ENCODE measurements at places on chromosomes 2 and 18.

- DNase-seq, result no peak
Measured at GRCh38 chr2:239751679-239752355, 273.3 kb downstream of the NDUFA10 start.

DNA sequence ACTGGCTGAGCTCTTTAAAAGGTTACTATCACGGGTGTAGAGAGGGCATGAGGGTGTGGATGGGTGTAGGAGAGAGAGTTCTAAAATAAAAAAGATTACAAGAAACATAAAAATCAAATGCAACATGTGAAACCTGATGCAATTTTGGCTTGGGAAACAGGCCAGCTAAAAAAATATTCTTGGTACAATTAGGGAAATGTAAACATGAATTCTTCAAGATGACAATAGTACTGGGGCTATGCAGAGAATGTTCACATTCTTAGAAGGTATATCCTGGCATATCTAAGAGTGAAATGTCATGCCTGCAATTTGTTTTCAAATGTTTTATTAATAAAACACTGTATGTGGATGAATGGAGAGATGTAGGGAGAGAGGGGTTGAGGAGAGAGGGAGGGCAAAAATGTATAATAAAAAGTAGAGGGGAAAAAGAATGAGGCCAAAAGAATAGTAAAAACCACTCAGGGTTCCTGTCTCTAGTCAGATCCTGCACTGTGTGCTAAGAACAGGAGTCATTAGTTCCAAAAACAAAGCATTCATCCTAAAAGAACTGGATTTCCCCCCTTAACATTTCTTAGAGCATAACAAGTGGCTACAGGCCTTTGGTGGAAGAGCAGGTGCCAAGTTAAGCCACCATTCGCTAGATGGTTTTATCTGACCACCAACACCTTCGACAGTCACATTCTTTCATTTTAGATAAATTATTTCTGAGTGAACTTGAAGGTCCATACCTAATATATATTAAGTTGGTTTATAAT, 77.3 kb downstream of the LPIN2 start:
- DNase-seq, result no peak

DNA sequence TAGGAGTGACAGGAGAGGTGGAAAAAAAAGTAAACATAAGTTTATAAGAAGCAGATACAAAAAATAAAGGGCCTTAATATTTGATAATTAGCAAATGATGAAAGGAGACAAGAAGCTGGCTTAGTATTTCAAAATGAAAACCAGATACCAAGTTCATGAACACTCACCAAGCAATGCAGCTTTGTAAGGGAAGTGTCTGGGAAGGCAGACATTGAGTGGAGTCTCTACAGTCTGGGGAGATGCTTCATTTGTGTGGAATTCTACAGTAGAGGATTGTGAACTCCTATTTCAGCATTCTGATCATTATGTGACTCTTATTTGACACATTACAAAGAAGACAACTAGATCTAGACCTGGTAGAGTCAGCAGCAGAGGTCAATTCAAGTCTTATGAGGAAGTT, 1072.7 kb downstream of the DSC3 start:
- no peak for DNase-seq

DNA sequence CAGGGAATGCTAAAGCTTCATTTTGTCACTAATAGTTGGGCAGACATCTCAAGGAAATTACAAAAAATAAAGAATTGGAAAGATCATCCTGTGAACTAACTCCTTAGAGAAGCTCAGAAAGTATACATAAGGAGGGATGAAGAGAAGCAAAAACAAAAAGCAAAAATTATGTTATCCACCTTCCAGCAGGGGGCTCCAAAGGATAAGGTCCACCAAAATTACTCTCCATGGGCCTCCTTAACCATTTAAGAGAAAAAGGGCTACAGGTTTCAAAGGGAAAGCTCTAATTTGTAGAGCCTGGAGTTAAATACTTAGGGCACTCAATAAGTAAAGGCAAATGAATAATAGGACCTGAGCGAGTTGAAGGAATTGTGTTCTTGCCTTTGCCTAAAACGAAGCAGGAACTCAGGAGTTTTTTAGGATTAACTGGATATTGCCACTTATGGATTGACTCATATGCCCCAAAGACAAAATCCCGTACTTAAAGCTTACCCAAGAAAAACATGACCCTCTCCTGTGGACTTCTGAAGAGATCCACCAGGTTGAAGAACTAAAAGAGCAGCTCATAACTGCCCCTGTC, 1167.9 kb downstream of the DSC3 start:
- no peak for DNase-seq

DNA sequence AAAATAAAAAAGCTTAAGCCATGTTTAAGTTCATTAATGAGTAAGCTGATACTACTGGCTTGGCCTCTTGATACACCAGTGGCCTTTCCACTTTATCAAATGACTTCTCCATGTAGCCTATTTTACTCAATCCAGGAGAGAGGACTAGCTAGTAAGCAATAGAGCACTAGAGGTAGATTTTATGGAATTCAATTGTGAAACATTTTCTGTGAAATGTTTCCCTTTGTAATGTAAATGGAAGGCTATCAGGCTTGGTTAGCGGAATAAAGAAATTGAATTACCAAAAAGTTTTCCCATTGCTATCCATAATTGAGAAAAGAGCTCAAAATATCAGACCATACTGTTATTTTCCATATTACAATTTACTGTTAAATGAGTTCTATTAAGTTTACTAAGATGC, 515.4 kb upstream of the CDH2 start:
- DNase-seq, result no peak

DNA sequence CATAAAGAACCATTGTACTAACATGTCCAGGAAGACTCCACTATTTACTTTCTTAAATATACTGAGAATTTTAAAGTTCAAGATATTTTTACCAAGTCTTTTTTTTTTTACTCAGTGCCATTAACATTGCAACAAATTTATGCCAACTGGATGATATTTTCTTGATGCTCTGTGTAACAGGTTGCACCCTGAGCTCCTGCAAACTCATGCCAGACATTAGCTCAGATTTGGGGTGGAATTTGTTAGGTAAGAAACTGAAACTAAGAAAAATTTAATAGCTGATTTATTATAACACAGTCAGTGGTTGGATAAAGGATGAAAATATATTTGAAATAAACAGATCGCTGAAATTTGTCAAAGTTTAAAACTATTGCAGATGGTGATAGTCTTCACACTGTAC, 228.6 kb upstream of the SPHKAP start:
- DNase-seq, result no peak

GRCh38 chr18:52617931-52618330, 277.9 kb downstream of the DCC start:
- no peak for DNase-seq

- no peak for DNase-seq
Measured at GRCh38 chr2:166361351-166362153, 14.2 kb downstream of the SCN9A start.

DNA sequence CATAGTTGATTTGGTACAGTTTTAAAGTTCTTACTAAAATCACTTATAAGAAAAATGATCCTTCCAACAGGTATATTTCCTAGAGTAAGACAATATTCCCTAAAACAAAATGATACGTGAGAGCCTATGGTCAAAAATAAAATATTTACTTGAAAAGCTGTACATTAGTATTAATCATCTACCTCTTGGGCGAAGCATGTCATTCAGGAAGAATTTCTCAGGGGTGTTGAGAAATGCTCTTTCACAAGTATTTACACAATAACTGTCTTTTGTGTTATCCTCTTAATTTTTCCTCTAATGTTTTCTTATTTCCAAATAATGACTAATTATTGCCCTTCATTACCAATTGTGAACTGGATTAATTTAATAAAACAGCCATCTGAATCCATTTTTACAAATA, 466.3 kb downstream of the SATB2 start:
- DNase-seq, result no peak

DNA sequence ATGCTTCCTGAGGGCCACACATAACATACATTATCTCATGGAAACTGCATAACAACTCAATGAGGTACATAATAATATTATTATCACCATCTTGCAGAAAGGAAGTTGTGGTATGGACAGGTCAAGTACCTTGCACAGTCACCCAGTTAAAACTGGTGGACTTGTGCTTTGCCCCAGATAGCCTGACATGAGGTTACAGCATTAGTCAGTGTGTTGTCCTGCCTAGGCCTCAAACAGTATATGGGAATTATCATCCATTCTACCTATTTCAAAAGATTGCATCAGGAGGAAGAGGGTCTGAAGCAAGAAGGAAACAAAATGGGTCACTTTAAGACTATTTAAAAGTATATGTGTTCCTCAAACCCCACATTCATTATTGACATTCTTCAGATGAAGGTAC, 5.4 kb upstream of the ANTXR1 start:
- no peak for DNase-seq

DNA sequence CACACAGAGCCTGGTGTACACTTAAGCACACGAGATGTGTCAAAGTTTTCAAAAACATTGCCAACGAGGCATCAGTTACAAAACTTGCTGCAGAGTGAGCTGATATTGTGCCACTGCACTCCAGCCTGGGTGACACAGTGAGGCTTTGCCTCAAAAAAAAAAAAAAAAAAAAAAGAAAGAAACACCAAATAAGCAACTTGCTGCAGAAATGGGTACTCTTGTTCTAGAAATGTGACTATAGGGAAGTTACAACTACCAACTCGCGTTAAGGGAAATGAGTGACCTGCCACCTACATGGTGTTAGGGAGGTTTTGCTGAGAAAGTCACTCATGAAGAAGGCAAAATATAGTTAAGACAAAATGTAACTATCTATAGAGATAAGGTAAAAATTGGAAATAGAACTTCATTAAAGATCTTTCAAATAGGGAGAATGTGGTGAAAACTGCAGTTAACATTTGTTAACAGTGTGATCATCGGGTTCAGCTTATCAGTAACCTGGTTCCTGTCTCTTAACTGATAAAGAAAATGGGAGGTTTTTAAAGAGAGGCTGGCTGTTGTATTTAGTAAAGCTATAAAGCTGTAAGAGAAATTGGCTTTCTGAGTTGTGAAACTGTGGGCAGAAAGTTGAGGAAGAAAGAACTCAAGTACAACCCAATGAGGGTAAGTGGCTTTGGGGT, at the start of gene IL1RL1:
Gene IL1RL1, plus strand, starts transcription at position 600 of the 677 bp plus-strand sequence. CDS start 26,702 bp downstream, outside the sequence.
- no peak for DNase-seq

GRCh38 chr2:84732897-84733778, 147.7 kb downstream of the TRABD2A start:
- no peak for DNase-seq

DNA sequence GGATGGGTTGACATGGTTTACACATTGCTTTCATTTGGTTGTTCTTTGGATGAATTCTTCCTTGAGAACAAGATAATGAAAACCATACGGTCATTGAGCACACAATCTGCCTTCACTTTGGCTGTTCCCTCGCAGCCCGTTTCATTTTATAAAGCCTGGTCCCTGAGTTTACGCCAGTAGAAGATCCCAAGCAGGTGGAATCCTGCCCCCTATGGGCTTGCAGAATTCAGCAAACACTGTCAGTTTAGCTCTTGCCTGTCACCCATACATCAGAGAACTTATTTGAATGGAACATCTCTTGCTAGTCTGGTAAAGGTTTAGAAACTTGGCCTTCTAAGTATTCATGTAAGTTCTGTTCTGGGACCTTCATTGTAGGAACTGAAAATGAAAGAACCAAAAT, 666.4 kb upstream of the ZEB2 start:
- no peak for DNase-seq

- DNase-seq, result no peak
Measured at GRCh38 chr2:25021791-25022362, 20.0 kb upstream of the EFR3B start.

GRCh38 chr18:8229787-8230186, 379.4 kb upstream of the RAB12 start:
- DNase-seq, result no peak

GRCh38 chr2:48423376-48423775, 106.6 kb upstream of the STON1 start:
- no peak for DNase-seq

DNA sequence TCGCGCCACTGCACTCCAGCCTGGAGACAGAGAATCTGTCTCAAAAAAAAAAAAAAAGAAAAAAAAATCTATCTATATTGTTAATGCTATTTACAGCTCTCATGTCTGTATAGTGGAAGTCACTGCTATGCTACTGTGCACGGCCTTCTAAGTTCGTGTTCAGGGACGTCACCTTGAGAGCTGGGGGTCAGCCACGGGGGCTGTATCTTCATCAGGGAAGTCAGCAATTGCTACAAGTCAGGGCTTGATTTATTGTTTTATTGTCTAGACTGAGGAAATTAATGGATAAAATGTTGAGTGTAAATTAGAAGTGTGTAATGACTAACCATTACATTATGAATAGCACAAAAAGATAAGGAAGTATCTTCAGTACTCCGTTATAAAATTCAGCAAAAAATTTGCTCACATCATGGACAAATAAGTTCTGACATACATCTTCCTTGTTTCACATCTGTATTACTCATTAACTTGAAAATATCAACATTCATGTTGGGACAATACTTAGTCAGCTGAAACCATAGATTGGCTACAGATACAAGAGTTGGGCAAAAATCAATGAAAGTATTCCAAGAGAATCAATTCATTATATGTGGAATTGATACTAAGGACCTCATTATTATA, 136.6 kb upstream of the SEC11C start:
- DNase-seq, result no peak

DNA sequence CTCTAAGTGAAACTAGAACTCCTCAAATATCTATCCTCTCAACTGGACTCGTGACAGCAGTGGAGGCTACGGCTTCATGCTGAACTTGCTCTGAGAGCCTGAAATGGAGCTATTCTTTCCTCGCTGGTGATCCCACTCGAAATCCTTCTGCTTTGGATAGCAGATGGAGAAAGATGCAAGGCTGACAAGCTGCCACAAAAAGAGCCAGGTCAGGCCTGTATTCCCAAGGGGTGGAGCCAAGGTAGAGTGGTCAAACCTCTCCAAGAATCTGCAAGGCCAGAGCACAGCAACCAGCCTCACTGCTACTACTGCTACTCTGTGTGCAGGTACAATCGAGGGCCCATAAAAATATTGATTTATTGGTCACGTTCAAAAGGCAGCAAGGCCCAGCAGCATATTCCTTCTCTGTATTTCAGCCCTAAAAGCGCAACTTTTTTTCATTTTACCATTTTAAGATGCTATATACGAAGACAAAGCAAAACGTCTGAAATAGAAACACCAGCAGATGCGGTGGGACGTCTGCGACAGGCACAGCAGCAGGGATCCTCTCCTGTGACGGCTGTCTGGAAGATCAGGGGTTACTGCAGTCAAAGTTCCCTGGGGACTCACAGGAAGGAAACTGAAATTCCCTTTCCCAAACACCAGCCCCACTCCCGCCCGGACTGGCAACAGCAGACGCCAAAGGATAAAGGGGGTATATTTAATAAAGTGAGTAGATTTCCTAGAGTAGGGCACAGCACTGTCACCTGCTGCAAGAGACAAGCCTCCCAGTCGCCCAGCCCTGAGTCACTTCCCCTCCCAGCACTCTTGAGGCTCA, 2.4 kb downstream of the SPRED2 start:
- no peak for DNase-seq

- no peak for DNase-seq
Measured at GRCh38 chr2:235793163-235793752, 299.4 kb downstream of the AGAP1 start.

All from activated gamma-delta T cell treated with anti-CD3 and anti-CD28 coated beads, Interleukin-2, amount 50 U/mL, for 16 hours (primary cell).